Adipocyte (in vitro differentiated cells): ENCODE measurements at places on chromosomes 7 and 10.

GRCh38 chr7:41586931-41587640 lies 115.8 kb downstream of the INHBA start:
- no peak for DNase-seq

- DNase-seq = no peak
Measured at GRCh38 chr7:26460351-26461085, 168.9 kb downstream of the SNX10 start.

GRCh38 chr7:25313526-25313925 lies 85.2 kb upstream of the NPVF start:
- no peak for DNase-seq

GRCh38 chr10:87594864-87595263 lies 64.8 kb upstream of the PAPSS2 start:
- DNase-seq = peak; percentile 55

GRCh38 chr10:112429147-112429546 lies 17.6 kb downstream of the ZDHHC6 start:
- DNase-seq = no peak

DNA sequence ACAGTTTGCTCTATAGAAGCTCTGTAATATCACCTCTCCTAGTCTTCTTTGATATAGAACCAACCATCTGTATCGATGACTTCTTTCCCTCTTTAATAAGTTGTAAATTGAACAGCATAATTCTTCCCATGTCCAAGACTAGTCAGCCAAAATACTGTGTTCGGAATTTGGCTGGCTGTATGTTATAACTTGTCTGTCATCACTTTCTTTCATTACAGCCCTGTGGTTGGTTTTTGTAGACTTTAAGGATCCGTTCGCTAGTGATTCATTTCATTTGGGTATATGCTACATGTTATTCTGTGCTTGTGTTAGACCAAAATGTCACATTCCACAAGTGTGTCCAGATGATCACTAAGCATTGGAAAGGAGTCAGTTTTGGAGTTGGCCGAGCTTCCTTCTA lies 155.4 kb upstream of the ITGB1 start:
- no peak for DNase-seq

DNA sequence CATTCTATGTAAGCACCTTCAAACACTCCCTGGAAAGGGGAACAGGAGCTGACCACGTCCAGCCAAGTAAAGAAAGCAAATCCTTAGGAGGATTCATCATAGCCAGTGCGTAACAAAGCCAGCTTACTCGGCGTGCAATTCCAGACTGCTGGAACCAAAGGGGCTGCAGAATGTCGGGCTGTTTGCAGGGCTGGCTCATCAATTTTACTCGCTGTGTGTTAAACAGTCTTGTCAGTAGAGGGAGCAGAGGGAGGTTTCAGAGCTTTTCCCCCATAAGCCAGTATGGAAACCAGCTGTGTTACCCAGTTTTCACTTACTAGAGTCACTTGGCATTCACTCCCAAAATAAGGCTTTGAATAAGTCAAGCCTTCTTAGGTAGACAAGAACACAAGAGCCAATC lies 127.1 kb downstream of the KMT2E start:
- DNase-seq = peak; percentile 48

DNA sequence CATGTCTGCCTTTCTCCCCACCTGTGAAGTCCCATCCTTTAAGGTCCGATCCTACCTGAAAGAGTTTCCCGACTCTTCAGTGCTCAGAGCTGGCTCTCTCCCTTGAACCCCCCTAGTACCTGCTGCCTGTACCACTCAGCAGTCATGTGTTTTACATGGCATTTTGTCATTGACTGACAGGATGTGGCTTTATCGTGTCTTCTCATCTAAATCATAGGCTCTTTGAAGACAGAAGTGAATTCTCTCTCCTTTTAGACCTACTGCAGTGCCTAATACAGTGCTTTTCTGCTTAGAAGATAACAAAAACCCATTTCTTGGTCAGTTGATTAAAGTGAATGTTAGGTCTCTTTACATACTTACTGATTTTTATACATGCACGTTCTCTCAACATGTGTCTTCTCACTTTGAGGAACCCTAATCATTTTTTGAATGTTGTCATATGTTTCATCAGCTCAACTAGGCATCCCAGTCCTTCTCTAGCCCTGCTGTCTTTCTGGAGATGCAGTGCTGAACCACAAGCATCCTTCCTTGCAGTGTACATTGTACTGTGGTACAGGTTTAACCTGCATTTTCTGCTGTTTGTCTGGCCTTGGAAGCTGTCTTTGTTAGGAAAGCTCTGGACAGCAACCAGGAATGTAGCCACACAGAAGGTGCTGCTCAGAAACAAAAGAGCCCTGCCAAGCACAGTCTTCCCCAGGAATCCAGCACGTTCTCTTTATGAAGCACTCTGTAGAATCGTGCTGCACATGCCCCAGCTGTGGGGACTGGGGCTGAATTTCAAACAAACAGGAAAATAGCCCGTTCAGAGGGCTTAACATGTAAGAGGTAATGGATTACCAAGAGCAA lies 28.1 kb upstream of the LRRC4 start:
- no peak for DNase-seq

DNA sequence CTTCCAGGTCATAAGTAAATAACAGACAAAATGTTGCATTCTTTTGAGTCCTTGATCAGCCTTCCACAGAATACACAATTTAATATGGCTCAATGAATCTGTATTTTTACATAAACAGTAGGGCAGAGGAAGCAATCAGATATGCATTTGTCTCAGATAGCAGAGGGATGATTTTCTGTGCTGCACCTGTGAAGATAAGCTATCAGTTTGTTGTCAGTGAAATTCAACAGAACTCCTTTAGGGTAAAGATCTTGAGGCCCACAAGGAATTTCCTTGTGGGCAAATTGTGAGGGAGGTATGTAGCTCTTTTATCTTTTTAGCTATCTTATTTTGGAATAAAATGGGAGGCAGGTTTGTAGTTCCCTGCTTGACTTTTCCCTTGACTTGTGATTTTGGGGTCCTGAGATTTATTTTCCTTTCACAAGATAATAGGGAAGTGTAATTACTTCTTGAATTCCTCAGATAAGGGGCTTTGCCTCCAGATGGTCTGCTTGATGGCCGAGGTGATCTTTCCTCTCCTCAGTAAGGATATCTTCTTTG lies 60.8 kb upstream of the CYP2C18 start:
- DNase-seq = no peak

DNA sequence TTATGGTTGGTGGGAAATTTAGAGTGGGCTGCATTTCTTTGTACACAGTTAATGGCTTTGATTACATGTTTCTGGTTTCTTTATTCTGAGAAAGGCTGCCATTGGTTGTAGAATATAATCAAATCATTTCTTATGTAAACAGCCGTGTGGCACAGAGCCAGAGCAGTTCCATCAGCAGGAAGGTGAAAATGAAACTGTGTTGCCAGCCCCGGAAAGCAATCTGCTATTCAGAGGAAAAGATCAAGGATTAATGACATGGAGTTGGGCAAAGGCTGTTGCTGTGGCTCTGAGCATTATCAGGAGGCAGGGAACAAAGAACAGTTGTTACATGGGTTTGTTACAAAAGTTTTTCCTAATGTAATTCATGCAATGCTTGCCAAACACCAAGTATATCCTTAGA lies 74.2 kb upstream of the ZNF716 start:
- no peak for DNase-seq

- DNase-seq = no peak
Measured at GRCh38 chr7:8831376-8831775, 398.0 kb downstream of the NXPH1 start.

DNA sequence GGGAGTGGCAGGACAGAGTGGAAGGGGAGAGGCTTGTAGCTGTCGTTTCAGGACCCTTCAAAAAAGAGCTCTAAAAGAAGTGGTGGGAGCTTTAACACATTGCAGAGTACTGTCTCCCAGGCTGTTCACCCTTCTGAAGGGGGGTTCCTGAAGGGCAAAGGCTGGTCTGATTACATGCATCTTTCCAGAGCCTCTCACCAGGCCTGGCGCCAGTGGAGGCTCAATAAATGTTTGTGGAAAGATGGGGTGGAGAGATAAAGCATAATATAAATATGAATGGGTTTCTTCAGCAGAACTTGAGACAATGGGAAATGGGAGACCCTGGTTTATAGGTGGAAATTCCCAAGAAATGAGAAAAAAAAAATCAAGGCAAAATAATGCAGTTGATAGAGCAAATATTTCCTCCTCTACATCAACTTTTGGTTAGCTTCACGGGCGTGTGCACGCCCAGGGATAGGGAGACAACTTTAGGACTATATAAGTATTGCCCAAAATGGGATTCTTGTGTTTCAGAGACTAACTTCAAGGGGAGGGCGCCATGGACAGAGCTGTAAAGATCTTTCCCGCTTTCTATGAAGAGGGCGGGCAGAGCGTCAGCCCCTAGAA lies 613 bp upstream of the BUB3 start:
- DNase-seq = no peak

GRCh38 chr10:111445667-111446066 lies 368.8 kb downstream of the ADRA2A start:
- no peak for DNase-seq

DNA sequence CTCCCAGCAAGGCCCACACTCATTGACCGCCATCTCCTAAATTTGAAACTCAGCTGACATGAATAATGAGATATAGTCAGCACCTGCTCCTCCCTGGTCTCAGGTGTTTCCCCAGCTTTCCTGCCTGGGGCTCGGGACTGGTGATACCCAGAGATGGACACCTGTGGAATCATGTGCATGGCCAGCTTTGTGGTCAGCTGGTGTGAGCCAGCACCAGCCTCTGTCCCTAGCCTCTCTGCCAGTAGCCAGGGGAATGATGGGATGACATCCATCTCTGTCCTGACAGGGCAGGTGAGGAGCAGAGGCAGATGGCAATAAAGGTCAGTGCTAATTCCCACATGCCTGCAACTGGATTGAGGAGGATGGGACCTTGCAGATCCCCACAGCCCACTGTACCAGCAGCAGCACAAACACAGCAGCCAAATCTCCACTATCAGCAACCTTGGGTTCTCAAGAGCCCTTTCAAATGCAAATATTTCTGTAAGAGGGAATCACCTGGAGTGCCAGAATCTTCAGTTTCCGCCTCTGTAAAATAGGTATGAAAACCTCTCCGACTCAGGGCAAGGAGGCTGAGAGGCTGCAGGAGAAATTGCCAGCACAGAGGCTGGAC lies 329.2 kb upstream of the ZMIZ1 start:
- no peak for DNase-seq

DNA sequence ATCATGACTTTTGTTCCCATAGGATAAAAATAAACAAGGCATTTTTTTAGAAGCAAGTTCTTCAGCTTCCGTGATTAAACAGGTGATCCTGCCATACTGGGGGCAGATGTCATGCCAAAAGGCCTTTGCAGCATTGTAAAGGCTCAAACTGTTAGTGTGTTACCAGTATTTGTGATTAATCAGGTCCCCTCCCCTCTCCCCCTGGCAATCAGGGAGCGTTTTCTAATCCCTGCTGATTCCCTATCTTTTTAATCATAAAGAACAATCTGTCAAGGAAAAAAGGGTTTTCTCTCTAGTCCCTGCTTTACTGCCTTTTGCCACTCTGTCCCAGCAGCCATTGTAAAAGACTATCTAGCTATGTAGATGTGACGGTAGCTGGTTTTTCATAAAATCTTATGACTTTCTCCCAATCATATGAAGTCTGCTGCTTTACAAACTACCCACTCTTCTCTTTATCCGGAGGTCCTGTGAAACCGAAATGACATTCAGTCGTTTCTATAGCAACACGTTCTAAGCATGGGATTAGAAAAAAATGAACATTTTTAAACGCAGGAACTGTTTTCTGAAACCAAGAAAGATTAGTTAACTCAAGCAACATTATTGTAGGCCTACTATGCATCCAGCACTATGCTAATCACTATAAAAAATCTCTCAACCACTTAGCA lies 210.9 kb downstream of the RNLS start:
- no peak for DNase-seq

- peak; percentile 17 for DNase-seq
Measured at GRCh38 chr10:70756700-70757360, 28.3 kb downstream of the TBATA start.

- DNase-seq = no peak
Measured at GRCh38 chr10:104281694-104282093, 12.7 kb downstream of the GSTO2 start.

DNA sequence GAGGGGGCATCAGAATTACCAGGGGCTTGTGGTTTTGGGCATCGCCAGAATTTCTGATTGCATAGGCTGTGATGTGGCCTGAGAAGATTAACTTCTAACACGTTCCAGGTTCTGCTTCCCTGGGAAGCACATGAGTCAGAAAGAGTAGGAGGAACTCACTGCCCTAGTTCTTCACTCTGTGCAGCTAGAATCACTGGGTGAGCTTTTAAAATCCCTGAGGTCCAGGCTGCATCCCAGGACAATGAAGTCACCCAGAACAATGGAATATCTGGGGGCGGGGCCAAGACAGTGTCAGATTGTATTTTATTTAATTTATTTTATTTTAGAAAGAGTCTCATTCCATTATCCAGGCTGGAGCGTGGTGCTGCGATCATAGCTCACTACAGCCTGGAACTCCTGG lies 636.5 kb downstream of the CALN1 start:
- DNase-seq = no peak

GRCh38 chr7:13604178-13604577 lies 385.3 kb downstream of the ETV1 start:
- DNase-seq = no peak

GRCh38 chr10:58054881-58055280 lies 212.8 kb downstream of the IPMK start:
- peak; percentile 55 for DNase-seq

DNA sequence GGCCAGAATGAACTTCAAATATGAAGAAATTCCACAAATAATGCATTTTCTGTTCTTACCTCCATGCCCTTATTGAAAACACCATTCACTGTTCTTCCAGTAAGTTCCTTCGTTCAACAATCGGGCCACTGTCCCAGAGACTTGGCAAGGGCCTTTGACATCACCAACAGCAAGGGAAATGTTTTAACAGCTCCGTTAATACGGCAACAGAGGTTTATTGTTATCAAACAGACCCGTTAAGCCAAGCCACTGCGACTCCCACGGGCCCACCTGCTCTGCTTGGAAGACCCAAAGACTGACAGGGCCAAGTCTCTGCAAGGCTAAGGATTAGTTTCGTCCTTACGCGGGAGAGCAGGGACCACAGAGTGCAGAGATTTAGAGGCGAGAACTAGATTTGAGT lies 43.4 kb upstream of the LYZL1 start:
- no peak for DNase-seq

GRCh38 chr10:123361832-123362231 lies 207.6 kb downstream of the BUB3 start:
- DNase-seq = no peak

DNA sequence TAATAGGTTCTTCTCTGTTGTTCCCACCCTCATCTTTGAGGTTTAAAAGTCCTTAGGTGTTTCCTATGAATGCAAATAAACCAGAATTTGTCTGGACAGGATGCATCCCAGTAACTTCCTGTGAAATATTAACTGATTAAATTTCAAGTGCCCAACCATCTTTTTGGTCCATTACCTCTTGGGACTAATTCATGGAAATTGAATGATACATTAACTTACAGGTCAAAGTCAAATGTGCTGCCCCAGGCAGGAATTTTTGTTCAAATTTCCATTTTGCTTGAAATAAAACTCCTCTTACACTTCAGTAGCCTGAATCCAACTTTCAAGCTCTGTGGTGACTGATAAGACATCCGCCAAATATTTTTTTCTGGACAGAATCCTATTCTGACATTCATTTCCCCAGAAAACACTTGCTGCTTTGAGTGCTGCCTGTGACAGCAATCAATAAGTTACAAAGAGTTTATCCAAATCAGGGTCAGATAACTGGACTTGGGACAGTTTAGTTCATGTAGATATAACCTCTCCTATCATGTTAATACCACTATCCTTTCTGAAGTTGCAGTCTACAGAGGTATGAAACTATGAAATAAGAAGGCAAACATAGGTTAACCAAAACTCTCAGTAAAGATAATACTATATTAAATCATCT lies 383.5 kb downstream of the POM121L12 start:
- no peak for DNase-seq
